ENCODE measurements at places on chromosomes 3 and 15. TPM values are rescaled to one million over a fixed set of nuclear protein-coding genes. Genes with fewer than 3 reads are reported as not detected.

DNA sequence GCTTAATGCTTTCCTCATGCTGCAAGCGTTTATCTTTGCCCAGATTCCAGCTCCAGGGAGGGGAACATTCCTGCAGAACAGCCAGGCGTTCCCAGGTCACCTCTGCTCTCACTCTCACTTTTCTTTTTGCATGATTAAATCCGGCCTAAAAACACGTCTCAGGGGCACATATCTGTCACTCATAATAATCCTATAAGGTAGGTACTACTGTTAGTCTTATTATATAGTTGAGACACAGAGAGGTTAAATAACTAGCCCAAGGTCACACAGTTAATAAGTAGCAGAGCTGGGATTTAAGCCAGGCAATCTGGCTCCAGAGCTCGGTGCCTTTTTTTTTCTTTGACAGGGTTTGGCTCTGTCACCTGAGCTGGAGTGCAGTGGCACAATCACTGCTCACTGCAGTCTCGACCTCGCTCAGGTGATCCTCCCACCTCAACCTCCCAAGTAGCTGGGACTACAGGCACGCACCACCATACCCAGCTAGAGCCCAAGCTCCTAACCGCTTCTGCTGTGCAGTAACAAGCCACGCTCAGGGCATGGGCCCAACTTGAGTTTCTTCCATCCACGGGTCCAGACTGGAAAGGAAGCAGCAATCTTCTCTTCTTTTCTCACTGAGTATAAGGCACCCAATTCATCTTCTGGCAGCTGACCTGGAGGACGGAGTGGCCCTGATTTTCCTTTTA, 96.5 kb downstream of the LIPC start:
- no peak for DNase-seq
- H3K4me1 ChIP-seq: peaks cover 17% of the 10 kb centered on the region
- no peaks in the 10 kb centered on the region for H3K36me3 ChIP-seq

Gene DPPA4
- total RNA-seq: 3.1 TPM

Gene HGD
- total RNA-seq: 326 TPM

Gene COLQ
- 1.0 TPM for total RNA-seq

DNA sequence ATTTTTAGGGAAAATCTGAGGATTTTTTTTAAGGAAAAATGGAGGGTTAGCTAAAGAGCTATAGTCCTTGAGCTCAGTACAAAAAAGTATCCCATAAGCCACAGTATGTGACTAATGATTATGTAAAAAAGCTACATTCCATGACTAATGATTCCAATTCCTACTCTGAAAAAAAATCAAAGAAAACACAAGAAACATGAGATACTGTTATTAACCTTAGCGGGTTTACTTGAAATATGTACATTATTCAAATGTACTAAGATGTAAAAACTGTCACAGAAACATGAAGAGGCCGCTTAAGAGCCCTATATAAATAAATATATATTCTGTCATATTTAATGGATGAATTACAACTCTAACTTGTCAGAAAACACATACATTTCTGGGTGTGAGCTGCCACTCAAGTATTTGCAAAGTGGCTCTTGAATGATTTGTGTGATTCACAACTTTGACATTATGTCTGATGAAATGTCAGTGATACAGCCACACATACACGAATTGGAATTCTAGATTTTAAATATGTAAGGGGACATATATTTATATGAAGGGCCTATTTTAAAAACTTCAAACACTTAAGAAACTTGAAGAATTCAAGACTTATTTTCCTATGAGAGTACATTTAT, 518.7 kb upstream of the SUCLG2 start:
- H3K4me1 ChIP-seq: no peaks in the 10 kb centered on the region
- no peak overlapping the region for H3K4me3 ChIP-seq
- no peaks in the 10 kb centered on the region for H3K27me3 ChIP-seq
- H3K36me3 ChIP-seq: no peaks in the 10 kb centered on the region
- H3K27ac ChIP-seq: no peak overlapping the region

DNA sequence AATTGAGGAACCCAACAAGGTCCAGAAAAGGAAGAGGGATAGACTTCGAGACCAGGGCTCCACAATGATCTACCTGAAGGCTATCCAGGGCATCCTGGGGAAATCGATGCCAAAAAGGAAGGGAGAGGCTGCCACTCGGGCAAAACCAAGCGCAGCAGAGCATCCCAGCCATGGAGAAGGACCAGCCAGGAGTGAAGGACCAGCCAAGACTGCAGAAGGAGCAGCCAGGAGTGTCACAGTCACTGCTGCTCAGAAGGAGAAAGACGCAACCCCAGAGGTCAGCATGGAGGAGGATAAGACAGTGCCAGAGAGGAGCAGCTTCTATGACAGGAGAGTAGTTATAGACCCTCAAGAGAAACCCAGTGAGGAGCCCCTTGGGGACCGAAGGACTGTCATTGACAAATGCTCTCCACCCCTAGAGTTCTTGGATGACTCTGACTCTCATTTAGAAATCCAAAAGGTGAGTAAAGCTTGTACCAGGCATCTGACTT, 12.0 kb downstream of the TATDN2 start:
- peaks cover 1% of the 10 kb centered on the region for H3K36me3 ChIP-seq
- H3K27me3 ChIP-seq: no peaks in the 10 kb centered on the region
- DNase-seq: no peak
- no peak overlapping the region for H3K4me3 ChIP-seq
- no peaks in the 10 kb centered on the region for H3K4me1 ChIP-seq
- H3K27ac ChIP-seq: no peak overlapping the region

Gene GP9
- total RNA-seq: 12.0 TPM

- H3K36me3 ChIP-seq: no peaks in the 10 kb centered on the region
- DNase-seq: no peak
- no peak overlapping the region for H3K27ac ChIP-seq
- H3K4me3 ChIP-seq: no peak overlapping the region
- H3K27me3 ChIP-seq: no peaks in the 10 kb centered on the region
- H3K4me1 ChIP-seq: no peaks in the 10 kb centered on the region
Observed at GRCh38 chr3:48001991-48002390, 14.2 kb downstream of the MAP4 start.

Gene EXOSC7
- 23.4 TPM for total RNA-seq

Gene SLC7A14
- not detected for total RNA-seq

DNA sequence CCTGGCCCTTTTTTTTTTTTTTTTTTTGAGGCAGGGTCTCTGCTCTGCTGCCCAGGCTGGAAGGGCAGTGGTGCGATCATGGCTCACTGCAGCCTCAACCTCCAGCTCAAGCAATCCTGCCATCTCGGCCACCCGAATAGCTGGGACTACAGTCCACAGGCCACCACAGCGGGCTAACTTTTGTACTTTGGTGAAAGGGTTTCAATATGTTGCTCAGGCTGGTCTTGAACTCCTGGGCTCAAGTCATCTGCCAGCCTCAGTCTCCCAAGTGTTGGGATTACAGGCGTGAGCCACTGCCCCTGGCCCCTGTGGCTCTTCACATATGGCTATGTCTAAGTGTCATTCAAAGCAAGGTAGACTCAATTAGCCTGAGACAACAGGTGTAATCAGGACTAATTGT, 8.8 kb upstream of the DPPA2 start:
- H3K27ac ChIP-seq: no peak overlapping the region
- no peaks in the 10 kb centered on the region for H3K4me1 ChIP-seq
- no peaks in the 10 kb centered on the region for H3K27me3 ChIP-seq
- no peak overlapping the region for H3K4me3 ChIP-seq
- H3K36me3 ChIP-seq: no peaks in the 10 kb centered on the region
- no peak for DNase-seq

GRCh38 chr15:69780374-69780773, 317.3 kb downstream of the TLE3 start:
- no peak overlapping the region for H3K4me3 ChIP-seq
- no peak for DNase-seq
- no peaks in the 10 kb centered on the region for H3K27me3 ChIP-seq
- no peaks in the 10 kb centered on the region for H3K4me1 ChIP-seq
- no peaks in the 10 kb centered on the region for H3K36me3 ChIP-seq
- no peak overlapping the region for H3K27ac ChIP-seq

Gene ZNF860
- total RNA-seq: 0.17 TPM

DNA sequence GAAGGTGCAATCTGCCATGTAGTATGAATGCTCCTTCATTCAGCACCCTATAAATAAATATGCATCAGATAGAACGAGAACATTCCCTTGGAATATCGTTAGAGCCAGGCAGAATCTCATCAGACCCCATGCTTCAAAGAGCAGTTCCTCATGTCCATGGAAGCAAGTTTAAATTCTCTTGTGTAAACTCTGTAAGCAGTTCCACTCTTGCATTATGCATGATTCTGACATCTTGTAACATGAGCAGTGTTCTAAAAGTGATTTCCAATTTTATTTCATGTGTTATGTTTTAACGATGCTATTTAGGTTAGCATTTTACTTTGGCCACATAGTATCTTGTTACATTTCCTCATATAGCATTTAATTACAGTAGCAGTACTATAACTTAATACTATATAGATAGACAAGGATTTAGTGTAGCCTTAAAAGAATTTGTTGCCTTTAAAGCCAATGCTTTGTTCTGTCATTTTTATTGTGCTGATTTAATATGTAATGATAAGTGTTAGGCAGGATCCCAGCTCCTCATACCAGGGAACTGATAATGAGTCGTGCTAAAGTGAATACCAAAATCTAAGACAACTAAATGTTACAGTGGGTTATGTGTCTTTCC, 161.2 kb upstream of the NECTIN3 start:
- H3K4me3 ChIP-seq: no peak overlapping the region
- no peak for DNase-seq
- no peak overlapping the region for H3K27ac ChIP-seq
- H3K27me3 ChIP-seq: no peaks in the 10 kb centered on the region
- H3K4me1 ChIP-seq: no peaks in the 10 kb centered on the region

Gene SERPINI2
- not detected for total RNA-seq

Gene GOLGA6D
- total RNA-seq: 0.05 TPM

Gene CLDND1
- total RNA-seq: 42.6 TPM

DNA sequence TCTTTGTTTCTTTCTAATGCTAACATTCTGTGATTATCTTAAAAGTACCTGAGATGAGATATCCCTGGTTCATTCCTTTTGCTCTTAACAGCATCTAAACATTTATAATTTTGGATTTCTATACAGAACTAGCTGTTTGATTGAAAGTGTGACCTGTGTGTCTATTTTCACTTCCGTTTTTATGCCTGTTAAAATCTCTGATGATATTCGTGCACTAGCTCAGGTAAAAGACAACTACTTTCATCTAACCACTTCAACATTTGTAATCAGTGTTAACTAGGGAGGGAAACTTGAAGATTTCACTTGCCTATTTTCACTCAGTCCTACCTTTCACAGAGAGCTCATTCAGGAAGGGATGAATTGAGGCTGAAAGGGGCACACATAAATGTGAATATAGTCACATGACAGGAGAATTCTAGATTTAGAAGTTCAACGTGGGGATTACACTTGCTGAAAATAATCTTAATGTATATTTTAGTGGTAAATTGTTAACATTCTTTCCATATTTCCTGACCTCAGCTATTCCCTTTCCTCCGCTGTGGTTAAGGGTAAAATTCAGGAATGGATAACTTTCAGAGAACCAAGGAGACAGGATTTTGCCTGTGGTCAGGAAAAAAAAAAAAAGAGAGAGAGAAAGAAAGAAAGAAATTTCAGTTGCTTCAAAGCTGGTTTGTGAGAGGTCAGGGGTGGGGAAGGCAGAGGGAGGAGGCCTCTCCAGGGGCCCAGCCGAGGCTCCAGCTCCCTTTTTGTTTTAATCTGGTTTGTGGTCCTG, 159.8 kb upstream of the TSC22D2 start:
- H3K27me3 ChIP-seq: no peaks in the 10 kb centered on the region
- no peak overlapping the region for H3K4me3 ChIP-seq

DNA sequence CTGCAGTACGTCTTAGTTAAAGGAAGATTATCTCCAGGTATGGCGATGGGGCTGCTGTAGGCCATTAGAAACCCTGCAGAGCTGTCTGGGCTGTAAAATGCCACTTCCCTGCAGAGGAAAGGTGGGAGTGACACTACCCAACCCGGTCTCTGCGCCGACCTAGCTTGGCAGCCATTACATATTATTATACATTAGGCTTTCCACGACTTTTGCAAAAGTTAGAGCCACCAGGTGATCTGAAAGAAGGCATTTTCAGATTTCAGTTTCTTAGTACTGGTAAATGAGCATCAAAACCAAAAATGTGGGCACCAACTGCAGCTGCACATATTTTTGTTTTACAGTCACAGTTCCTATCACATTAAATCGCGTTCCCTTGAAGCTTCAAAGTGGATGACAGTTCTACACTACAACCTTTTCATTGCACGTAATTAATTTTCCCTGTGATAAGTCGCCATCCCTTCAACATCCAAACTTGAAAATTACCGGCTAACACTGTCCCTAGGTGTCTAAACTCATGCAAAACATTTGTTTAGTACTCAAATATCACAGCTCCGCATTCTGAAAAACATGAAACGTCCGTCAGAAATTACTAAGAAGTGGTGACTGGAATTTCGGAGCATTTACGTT, 81.4 kb upstream of the CHD2 start:
- no peaks in the 10 kb centered on the region for H3K36me3 ChIP-seq
- peaks cover 4% of the 10 kb centered on the region for H3K4me1 ChIP-seq
- no peak for DNase-seq
- H3K27me3 ChIP-seq: no peaks in the 10 kb centered on the region
